ENCODE measurements at places on chromosomes 1 and 21.

GRCh38 chr1:183914276-183914675 is 109.4 kb downstream of the RGL1 start:
- no peak for DNase-seq

DNA sequence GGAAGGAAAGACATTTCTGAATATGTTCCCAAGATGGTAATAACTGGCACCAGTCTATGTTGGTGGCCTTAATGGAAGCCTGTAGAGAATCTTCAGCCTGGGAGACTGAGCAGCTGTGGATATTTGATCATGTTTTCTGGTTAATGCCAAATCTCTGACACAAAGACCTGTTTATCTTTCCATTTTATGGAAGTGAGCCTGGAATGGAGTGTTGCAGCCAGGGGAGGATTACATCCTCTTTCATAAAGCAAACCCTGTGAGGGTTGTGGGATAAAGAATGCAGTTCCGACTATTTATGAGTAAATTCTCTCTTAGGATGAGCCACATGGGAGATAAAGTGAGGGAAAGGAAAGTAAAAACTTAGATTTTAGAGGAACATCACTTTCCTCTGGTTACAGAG is 144.1 kb downstream of the PCP4 start:
- no peak for DNase-seq

GRCh38 chr1:10530281-10530740 is 55.6 kb downstream of the PEX14 start:
- DNase-seq: no peak

- DNase-seq: no peak
Measured at GRCh38 chr1:232014941-232015340, 388.4 kb downstream of the DISC1 start.

- DNase-seq: no peak
Measured at GRCh38 chr21:44478801-44479167, 23.5 kb downstream of the LRRC3 start.

- DNase-seq: no peak
Measured at GRCh38 chr1:185676969-185677368, 57.2 kb upstream of the HMCN1 start.
